ENCODE measurements at places on chromosomes 3 and 15. TPM values are rescaled to one million over a fixed set of nuclear protein-coding genes. Genes with fewer than 3 reads are reported as not detected.

ZKSCAN7 gene
- total RNA-seq = 2.4 TPM

DNA sequence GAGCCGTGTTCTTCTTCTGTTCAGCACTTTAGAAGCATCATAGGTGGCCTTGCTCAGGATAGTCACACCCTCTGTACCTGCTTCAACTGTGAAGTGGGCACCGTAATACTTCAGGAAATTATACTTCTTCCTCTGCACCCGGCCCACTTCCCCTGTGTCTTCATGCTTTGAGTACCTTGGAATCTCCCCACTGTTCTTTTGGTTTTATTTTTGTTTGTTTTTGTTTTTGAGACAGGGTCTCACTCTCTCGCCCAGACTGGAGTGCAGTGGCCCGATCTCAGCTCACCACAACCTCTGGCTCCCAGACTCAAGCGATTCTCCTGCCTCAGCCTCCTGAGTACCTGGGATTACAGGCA lies 1.7 kb downstream of the P2RY14 start:
- H3K4me3 ChIP-seq = peak overlapping the region; percentile 59
- peak overlapping the region; percentile 76 for H3K27ac ChIP-seq
- no peaks in the 10 kb centered on the region for H3K27me3 ChIP-seq
- peaks cover 3% of the 10 kb centered on the region for H3K36me3 ChIP-seq

- no peak overlapping the region for H3K27ac ChIP-seq
- H3K27me3 ChIP-seq = peaks cover 34% of the 10 kb centered on the region
- no peaks in the 10 kb centered on the region for H3K36me3 ChIP-seq
Observed at GRCh38 chr3:195763076-195763830, 42.5 kb downstream of the MUC20 start.

GRCh38 chr15:60941448-60941847 lies 287.7 kb downstream of the RORA start:
- H3K36me3 ChIP-seq = no peaks in the 10 kb centered on the region
- no peaks in the 10 kb centered on the region for H3K4me1 ChIP-seq
- peaks cover 17% of the 10 kb centered on the region for H3K27me3 ChIP-seq
- no peak for DNase-seq
- no peak overlapping the region for H3K4me3 ChIP-seq

- no peak for DNase-seq
- H3K27me3 ChIP-seq = peaks cover 14% of the 10 kb centered on the region
Observed at GRCh38 chr15:101549647-101550046, 60.1 kb upstream of the PCSK6 start.

DNA sequence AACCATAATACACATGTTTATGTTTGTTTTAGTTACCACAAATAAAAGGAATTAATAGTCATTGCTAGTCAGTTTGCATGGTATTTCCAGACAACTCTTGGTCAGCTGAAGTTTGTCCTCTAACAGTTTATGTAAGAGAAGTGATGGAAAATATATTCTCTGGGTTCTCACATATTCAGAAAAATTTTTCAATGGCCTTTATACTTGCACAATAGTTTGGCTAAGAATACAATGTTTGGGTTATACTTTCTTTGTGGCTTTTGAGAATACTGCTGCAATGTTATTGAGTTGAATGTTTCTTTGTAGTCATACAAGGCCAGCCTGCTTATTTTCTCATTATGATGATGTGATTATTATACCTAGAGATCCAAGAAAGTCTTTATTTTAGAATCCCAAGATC lies 133.9 kb downstream of the RAP2B start:
- H3K27me3 ChIP-seq = no peaks in the 10 kb centered on the region
- H3K27ac ChIP-seq = no peak overlapping the region
- H3K36me3 ChIP-seq = no peaks in the 10 kb centered on the region
- DNase-seq = no peak

- peak overlapping the region; percentile 70 for H3K27ac ChIP-seq
- H3K27me3 ChIP-seq = no peaks in the 10 kb centered on the region
- H3K36me3 ChIP-seq = no peaks in the 10 kb centered on the region
- H3K4me3 ChIP-seq = no peak overlapping the region
Observed at GRCh38 chr15:90336705-90337141, 15.4 kb upstream of the ZNF774 start.

DNA sequence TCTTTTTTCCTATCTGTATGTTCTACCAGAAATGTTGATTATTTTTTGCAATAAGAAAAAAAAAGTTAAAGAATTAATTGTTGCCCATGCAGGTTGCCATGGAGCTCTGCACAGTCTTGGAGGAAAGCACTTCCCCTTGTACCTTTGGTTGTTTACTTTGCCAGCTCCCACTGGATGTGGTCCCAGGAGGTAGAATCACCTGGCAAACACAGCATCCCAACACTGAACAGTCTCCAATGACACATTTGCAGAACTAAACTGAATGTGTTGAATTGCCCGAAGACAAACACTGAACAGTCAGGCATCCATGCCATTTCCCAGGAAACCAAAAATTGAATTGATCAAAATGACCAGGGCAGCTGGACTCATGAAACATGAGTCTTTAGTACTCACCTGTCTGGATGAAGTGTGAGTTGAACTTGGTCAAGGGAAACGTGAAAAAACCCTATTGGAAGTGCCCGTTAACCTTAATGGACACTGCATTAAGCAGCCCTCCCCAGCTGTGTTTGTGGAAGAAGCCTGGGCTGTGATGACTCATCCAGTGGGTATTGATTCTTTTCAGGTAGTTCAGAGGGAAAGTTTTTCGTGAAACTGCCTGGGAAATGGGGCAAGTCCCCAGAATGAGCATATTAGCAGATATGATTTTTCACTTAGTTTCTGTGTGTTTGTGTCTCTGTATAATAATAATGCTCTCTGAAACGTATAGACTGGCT lies 284.7 kb upstream of the STT3B start:
- no peak overlapping the region for H3K27ac ChIP-seq
- H3K36me3 ChIP-seq = peaks cover 11% of the 10 kb centered on the region
- H3K27me3 ChIP-seq = no peaks in the 10 kb centered on the region
- peaks cover 41% of the 10 kb centered on the region for H3K4me1 ChIP-seq
- no peak for DNase-seq

IDH3A gene
- total RNA-seq = 84.2 TPM

COL8A1 gene
- not detected for total RNA-seq

All from activated CD8-positive, alpha-beta T cell treated with anti-CD3 and anti-CD28 coated beads, Interleukin-2, amount 10 ng/mL, durations not matched to agents 7 days and 5 days (primary cell).